Activated naive CD4-positive, alpha-beta T cell treated with anti-CD3 and anti-CD28 coated beads, Interleukin-2, amount 10 ng/mL, durations not matched to agents 7 days and 5 days (primary cell): ENCODE measurements at places on chromosomes 12 and 14.

DNA sequence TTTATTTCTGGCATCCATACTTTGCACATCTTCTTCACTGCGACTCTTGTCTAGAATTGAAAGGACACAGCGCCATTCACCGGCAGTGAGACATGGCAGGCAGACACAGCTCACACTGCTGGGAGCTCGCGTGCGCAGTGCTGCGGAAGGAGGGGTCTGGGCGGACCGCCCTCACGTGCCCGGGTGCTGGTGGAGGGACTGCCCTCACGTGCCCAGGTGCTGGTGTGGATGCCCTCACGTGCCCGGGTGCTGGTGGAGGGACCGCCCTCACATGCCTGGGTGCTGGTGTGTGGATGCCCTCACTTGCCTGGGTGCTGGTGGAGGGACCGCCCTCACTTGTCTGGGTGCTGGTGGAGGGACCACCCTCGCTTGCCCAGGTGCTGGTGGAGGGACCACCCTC, 27.9 kb upstream of the GOLGA3 start:
- no peak for DNase-seq

GRCh38 chr12:5513406-5513805, 81.5 kb downstream of the NTF3 start:
- no peak for DNase-seq

DNA sequence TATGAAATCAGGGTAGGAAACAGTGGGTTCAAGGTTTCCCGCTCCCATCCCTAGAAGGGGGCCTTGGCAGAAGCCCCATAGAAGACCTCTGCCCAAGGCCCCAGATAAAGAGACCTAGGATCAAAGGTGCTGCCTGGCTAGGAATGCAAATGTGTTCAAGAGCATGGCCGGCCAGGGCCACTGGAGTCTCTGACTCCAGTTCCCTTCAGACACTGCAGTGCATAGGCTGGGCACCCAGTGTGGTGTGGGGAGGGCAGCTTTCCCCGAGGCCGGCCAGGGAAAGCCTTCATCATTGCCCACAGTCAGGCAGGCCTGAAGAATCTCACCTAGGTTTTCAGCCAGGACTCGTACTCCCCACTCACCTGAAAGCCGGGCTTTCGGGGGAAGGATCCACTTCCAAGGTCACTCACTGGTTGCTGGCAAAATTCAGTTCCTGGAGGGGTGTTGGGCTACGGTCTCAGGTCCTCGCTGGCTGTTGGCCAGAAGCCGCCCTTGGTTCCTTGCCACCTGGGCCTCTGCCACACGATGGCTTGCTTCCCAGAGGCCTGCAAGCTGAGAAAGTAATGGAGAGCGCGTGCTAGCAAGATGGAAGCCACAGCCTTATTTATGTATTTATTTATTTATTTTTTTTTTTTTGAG, 9.7 kb upstream of the PEBP1 start:
- no peak for DNase-seq

- DNase-seq, result peak; percentile 77
These were observed 3.6 kb downstream of the CFAP73 start for GRCh38 chr12:113152835-113153814.

DNA sequence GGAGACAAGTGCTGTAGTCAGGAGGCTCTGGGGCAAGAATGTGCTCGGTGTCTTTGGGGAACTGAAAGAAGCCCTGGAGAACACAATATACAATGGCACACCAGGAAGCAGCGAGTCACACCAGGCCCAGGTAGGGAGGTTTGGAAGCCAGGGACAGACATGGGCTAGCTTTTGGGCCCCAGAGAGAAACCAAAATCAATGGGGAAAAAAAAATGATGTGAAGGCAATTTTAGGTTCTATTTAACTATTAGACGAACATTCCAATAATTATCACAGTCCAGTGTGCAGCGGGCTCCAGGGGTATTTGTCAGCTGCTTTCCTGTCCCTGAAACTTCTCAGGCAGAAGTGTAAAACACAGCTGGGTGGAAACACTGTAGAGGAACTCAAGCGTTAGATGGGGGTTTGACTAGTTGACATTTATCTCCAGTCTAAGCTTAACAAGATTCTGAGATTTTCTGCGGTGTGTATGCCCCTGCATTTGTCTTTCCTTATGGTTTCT, 21.8 kb upstream of the EGLN3 start:
- DNase-seq, result no peak

- no peak for DNase-seq
These were observed 1186.3 kb upstream of the FLRT2 start for GRCh38 chr14:84343656-84344055.

DNA sequence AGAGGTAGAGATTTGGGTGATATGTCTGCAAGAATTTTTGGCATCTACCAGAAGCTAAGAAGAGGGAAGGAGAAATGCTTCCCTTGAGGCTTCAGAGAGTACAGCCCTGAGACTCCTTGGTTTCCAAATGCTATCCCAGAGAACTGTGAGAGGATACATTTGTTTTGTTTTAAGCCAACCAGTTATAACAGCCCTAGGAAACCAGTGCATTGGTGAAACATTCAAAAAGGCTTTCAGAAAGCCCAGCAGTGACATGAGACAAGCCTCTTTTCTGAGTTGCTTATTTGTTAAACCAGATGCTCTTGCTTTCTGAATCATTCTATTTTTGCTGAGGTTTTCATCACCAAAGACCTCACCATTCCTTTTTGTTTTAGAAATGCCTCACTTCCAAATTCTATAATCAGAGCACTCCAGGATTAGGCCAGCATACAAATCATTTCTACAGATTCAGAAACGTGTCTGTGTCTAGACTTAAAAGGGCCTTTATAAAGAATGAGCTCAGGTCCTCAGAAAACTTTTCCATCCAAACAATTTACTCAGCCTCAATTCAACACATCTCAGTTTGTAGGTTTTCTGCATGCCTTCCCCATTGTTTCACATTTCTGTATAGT, 1617.8 kb upstream of the FLRT2 start:
- DNase-seq, result no peak

GRCh38 chr14:60575008-60575407, 66.1 kb downstream of the SIX6 start:
- DNase-seq, result no peak

DNA sequence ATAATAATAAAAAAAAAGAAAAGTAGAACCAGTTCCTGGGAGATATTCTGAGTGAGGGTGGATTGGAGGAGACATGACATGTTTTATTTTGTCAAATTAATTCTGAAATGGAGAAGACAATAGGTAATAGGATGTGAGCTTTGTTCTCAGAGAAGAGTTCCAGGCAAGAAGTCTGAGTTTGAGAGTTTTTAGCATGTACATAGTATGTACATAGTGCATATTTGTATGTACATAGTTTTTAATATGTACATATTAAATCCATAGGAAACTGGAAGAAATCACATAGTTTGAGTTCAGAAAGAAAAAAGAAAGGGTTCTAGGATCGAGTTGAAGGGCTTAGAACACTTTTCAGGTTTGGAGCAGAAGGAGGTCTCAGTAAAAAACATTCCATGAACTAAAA, 47.5 kb downstream of the LRFN5 start:
- no peak for DNase-seq

- DNase-seq, result peak; percentile 83
These were observed 14.0 kb downstream of the TAMALIN start for GRCh38 chr12:52020539-52021336.

- DNase-seq, result peak; percentile 82
These were observed 5.0 kb upstream of the BAZ2A start for GRCh38 chr12:56634837-56635791.
